K562 (cell line): ENCODE measurements at places on chromosomes 7 and 10.
A peak's percentile ranks its signal among the peaks of the same experiment; 100 is the strongest.

DNA sequence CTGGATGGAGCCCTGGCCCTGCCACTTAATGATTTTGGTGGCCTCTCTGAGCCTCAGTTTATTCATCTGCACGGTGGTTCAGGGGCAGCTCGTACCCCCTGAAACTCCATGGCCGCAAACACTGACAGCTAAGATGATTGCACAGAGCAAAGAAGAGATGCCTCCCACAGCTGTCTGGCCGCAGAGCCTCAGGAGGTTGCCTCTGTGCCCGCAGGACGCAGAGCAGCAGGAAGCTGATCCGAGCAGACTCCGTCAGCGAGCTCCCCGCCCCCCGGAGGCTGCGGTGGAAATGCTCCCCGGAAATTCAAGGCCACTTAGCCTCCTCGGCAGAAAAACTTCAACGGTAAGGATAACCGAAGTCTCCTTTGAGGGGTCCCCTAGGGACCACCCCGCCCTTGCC lies 30.2 kb upstream of the C10orf53 start:
- no peak for DNase-seq

DNA sequence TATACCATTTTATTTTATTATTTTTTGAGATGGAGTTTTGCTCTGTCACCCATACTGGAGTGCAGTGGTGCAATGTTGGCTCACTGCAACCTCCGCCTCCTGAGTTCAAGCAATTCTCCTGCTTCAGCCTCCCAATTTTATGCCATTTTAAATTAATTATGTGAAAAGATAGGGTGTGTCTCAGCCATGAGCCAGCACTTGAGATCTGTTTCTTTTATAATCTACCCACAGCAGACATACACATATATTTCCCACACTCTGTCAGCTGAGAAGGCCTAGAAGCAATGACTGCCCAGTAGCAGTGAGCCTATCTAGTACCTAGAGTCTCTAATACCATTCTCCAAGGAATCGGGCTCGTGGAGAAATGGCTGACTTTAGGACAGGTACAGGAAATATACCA lies 70.5 kb downstream of the ADAM12 start:
- no peak for DNase-seq

- DNase-seq, result no peak
These were observed 81.9 kb downstream of the RBM20 start for GRCh38 chr10:110725801-110726630.

- peak; percentile 52 for DNase-seq
These were observed 7.1 kb downstream of the BAG3 start for GRCh38 chr10:119658274-119658673.

GRCh38 chr7:46558482-46559193 lies 637.6 kb upstream of the IGFBP3 start:
- no peak for DNase-seq
